ENCODE measurements at places on chromosomes 5 and 9.

GRCh38 chr9:73667749-73668148 is 516.1 kb downstream of the ANXA1 start:
- no peak for DNase-seq

DNA sequence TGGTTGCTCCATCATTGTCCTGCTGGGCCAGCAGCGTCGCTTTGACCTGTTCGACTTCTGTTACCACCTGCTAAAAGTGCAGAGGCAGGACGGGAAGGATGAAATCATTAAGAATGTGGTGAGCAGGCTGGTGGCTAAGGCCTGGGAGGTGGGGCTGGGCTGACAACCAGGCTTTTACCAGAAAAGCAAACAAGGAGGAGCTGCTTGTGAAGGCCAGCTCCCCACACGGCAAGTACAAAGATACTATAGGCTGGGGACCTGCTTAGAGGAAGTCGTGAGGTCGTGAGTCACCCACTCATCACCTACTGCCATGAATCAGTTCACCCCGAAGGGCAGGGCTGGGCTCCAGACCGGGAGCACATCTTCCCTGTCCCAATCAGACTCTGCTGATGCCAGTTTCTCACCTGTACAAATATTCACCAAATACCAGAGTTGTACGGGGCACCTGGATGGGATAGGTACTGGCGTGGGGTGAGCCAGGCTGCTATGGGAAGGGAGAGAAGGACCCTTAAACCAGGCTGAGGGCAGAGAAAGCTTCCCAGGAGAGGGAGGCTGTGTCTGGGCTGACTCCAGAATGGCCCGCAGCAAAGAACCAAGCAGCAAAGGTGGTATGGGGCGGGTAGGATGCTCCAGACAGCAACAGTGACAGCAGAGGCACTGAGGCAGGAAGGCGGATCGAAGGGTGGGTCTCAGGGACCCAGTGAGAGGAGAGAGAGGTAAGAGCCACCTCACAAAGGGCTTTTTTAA is 69.3 kb upstream of the NIPAL4 start:
- peak; percentile 85 for DNase-seq

DNA sequence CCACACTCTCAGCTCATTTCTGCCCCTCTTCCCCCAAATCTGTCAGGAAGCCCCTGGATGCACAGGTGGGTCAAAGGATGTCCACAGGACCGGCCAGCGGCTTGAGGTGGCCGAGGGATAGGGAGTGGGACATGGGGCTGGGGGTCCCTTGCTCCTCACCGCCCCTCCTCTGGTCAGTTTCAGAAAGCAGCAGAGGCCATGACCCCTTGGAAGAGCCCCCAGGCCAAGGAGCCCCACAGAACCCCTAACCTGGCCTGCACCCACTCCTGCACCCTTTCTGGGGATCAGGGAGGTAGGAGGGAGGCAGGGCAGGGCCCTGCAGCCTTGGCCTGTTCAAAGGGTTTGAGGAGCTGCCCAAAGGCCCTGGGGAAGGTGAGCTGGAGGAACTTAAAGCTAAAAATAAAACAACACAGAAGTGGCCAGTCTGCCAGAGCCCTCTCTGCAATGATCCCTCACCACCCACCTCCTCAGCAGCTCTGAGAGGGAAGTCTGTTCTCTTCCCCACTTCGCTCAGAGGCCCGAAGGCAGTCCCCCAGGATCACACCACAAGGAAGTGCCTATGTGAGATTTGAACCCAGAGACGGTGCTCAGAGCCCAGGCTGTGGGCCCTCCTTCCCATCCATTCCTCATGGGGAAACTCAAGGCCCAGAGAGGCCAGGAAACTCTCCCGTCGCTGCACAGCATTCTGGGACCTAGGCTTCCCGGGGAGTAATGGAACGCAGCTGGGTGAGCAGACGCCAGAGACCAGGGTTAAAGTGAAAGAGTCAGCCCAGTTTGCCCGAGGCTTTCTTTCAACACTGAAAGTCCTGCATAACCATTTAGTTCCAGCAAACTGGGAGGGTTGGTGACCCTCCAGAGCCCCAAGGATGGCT is 910 bp downstream of the ENG start:
- DNase-seq: no peak

DNA sequence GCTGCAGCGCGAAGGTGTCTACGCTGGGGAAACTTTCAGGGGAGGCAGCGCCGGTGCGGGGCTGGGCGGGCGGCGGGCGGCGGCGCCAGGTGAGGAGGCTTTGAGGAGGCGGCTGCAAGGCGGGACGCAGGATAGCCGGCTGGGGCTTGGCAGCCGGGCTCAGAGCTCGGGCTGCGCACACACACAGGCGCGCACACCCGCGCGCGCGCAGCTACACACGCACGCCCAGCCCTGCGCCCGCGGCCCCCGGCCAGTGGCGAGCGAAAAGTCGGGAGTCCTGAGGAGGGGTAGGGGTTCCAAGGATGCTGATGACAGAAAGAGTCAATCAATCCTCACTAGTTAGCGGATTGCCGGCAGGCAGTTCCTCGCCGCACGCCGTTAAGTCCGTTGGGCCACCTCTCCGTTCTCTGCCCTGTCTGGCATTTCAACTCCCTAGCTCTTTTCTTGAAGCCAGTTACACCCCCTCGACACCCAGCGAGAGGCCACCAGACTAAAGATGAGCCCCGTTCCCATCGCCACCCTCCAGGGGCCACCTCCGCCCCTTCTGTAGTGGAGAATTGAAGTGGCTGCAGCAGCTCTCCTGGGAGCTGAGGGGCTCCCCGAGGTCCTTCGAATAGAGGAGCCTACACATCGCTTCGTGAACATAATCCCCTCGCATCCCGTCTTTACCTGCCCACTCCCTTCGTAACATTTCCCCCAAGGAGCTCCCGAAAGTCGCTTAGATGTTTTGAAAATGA is 1640.3 kb upstream of the C9orf72 start:
- no peak for DNase-seq
